ENCODE measurements at places on chromosomes 3 and 15.
A peak's percentile ranks its signal among the peaks of the same experiment; 100 is the strongest.

- DNase-seq = no peak
These were observed 2.6 kb upstream of the FLNB start for GRCh38 chr3:58005669-58006068.

DNA sequence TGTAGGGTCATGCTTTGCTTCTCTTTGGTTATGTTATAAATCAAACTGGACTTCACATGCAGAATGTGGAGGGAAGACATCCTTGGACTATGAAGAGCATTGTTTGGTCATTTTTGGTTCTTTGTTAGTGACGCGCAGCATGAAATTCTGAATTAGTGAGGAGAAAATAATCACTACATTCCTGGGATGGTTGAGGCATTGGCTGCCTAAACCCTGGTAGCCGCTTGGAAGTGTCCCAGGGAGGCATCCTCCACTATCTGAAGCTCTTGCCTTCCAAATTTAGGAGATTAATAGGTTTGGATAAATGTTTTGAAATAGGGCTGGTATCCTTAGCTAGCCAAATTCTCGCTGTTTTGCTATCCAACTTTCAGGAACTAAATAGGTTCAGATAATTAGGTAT, 96.2 kb downstream of the CLSTN2 start:
- DNase-seq = no peak

GRCh38 chr3:133208184-133208583, 170.0 kb downstream of the TMEM108 start:
- DNase-seq = no peak

DNA sequence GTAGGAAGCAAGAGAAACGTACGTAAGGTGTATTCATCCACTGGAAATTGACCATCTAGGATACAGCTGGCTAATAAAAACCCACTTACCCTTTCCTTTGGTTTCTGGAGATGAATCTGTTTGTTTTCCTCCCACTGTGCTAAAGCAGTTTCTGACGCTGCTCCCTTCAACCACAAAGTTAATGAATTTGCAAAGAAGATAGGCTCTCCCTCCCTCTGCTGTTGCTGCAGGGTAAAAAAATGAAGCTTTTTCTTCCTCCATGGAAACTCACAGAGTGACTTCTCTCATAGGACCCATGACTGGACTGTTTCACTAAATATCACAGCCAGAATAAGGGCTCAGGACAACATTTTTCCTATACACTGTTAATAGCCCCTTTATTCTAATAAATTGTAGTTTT, 172.1 kb upstream of the LRRN1 start:
- no peak for DNase-seq

DNA sequence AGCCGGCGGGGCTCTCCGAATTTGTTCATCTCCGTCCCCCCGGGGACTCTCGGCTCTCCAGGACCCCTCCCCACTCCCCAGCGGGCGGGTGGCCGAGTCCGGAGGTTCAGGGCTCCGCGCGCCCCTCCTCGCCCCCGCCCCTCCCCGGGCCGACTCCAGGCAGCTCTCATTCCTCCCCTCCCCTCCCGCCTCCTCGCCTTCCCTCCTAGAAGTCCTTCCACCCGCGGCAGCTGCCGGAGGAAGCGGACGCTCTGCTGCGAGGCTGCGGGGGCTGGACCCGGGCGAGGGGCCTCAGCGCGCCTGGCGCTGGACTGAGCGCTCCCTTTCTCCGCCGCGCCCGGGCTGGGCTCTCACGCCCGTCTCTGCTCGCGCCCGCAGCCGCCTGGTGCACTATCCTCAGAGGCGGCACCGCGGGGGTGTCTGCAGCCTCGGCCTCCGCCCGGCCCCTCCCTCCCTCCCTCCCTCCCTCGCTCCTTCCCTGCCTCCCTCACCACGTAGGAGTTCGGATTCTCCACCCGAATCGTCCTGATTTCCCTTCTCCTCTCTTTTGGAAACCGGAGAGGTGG, at the start of gene ROBO2:
ROBO2 (plus strand) TSS at position 494 of the 566 bp plus-strand sequence. CDS start 687 bp downstream, outside the sequence.
- peak; percentile 54 for DNase-seq

DNA sequence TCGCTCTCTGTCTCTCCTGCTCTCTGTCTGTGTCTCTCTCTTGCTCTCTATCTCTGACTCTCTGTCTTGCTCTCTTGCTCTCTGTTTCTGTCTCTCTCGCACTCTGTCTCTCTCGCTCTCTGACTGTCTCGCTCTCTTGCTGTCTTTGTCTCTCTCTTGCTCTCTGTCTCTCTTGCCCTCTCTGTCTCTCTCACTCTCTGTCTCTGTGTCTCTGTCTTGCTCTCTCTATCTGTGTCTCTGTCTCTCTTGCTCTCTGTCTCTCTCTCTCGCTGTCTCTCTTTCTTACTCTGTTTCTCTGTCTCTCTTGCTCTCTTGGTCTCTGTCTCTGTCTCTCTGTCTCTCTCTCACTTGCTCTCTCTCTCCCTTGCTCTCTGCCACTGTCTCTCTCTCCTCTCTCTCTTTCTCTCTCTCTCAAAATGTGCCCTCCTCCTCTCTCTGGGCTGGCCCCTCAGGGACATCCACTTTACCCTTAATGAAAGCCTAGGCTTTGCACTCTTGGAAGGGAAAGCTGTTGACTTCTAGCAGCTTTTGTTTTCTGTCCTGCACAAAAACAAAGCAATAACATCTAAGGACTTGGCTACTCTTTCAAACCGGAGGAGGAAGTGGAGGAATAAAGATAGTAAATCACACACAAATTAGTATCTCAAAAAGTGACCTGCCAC, 73.9 kb upstream of the NR2E3 start:
- DNase-seq = no peak

- DNase-seq = no peak
These were observed 132.1 kb upstream of the TMC3 start for GRCh38 chr15:81506071-81506470.

DNA sequence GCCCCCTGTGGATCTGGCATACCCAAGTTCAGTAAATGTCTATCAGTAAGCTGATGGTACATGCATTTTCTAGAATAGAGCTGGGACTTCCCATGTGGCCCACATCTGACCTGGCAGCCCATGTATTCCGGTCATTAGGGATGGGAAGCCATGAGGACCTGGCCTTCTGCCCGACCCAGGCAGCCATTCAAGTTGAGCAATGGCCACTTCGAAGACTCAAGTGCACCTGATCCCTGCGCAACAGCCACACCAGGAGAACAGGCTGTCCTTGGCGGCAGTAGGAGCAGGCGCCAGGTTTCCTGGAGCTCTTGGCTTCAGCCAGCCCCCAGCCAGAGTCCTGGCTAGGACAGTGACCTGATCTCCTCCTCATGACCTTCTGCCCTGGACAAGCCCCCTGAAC, 14.6 kb downstream of the HEMK1 start:
- no peak for DNase-seq

- DNase-seq = peak; percentile 32
These were observed 16.5 kb upstream of the LAMP3 start for GRCh38 chr3:183178833-183179549.

GRCh38 chr15:64092075-64092820, 1.4 kb downstream of the CIAO2A start:
- DNase-seq = no peak

- DNase-seq = no peak
These were observed 5.3 kb downstream of the KLF15 start for GRCh38 chr3:126351771-126352475.

DNA sequence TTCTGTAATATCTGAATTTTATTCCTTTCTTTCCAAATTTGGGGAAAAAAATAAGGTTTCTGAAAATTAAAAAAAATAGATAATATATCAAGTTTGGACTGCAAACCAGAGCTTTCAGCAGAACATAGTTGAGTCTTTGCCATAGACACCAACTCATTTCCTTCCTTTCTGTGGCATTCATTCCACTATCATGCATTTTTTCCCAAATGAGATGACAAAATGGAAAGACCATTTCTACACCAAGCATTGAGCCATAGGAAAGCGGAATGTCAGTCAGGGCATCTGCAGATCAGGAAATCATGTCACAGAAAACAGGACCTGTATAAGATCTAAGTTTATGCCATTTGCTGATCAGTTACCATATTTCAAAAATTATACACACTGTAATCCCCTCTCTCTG, 333.3 kb upstream of the THBS1 start:
- no peak for DNase-seq

GRCh38 chr15:58383876-58384275, 47.9 kb upstream of the LIPC start:
- DNase-seq = no peak

DNA sequence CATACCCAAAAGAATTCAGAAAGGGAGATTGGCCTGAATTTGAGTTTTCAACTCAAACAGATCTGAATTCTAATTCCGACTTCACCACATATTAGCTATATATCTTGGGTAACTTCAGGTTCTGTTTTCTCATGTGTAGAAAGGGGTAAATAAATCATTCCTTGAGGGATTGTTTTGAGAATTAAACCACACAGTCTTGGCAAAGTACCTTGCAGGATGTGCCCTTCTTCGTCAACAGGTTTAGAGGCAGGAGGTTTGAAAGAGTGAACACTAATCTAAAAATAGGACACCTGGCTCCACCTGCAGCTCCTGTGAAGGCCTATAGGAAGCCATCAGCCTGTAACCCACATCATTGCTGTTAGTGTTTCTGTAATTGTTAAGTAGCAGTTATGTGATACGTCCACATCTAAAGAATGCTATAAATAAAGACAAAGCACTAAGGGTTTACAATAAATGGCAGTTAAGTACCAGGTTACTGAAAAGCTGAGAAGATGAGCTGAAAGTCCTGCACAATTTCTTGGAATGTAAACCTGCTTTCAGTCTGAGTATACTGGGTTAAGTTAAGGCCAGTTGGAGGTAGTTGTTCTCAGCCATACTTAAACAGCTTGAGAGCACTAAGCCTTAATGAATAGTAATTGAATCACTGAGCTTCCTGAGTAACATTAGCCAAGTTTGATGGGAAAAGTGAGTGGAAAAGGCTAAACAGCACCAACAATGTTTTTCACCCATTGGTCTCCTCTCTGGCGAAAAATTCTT, 6.0 kb downstream of the CCDC80 start:
- DNase-seq = no peak

- DNase-seq = no peak
These were observed 169.0 kb downstream of the TBC1D5 start for GRCh38 chr3:17573396-17573795.

- DNase-seq = no peak
These were observed 18.6 kb downstream of the LRRN1 start for GRCh38 chr3:3817865-3818264.

DNA sequence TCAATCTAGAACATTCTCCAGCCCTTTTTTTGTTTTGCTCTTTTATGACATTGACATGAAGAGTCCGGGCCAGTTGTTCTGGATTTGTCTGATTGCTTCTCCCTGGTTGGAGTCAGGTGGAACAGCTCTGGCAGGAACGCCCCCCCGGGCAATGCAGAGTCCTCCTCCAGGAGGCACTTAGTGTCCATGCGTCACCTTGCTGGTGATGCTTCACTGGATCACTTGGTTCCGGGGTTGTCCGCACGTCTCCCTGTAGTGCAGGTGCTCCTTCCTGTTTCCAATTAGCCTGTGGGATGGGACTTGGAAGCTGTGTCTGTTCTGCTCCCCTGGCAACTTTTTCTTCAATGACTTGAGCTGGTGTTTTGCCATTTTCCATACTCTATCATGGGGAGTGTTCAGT, 9.8 kb downstream of the CSK start:
- no peak for DNase-seq

GRCh38 chr3:126245811-126246727, 65.7 kb upstream of the ALDH1L1 start:
- DNase-seq = peak; percentile 68

DNA sequence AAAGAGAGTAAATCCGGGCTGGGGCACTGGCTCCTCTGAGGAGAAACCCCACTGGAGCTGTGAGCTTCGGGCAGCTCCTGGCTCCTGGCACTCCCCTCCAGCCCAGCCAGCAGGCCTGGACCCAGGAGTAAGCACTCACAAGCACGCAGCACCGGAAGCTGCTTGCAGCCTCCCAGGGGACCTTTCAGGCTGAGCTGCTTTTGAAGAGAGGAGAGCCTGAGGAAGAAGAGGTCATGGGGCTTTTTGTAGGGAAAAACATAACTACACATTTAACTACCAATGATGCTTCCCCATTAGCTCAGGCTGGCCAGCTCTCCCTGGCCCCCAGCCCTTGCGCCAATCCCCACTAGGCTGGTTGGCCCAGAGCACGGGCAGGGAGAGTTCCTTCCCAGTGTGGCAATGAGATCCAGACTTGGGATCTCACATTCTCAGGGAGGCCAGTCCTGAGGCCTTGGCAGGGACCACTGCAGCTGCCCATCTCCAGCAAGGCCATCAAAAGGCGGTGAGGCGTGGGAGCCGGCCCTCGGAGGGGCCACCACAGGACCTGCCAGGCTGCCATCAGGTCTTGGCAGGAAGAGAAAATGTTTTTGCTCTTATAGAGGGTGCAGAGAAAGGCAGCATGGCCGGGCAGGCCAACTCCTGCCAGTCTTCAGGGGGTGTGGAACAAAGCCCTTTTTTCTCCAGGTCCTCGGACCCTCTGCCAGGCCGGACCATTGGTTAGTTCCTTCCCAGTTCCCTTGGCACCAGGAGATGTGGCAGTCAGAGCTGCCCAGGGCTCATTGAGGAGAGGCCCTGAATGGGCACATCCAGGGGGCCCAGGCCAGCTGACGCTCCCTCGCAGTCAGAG, 41.5 kb upstream of the MFGE8 start:
- no peak for DNase-seq

All from HEK293T (cell line).